ENCODE measurements at places on chromosomes 16 and 17.

DNA sequence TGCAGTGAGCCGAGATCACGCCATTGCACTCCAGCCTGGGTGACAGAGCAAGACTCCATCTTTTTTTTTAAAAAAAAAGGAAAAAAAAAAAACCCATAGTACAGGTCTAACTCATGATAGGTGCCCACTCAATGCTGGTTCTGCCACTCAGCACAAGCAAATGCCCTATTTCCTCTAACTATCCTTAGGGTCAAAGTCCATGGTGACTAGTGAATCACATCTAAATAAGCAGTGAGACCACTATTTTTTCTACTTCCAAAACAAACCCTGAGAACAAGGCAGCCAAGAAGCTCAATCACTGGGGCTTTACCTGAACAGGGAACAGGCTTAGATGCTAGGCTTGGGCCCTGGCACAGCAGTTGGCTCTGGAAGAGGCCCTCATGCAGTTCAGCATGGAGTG lies 3.4 kb downstream of the BLTP2 start:
- no peak for DNase-seq

GRCh38 chr16:4846503-4846900 lies 586 bp downstream of the GLYR1 start:
- DNase-seq: no peak

DNA sequence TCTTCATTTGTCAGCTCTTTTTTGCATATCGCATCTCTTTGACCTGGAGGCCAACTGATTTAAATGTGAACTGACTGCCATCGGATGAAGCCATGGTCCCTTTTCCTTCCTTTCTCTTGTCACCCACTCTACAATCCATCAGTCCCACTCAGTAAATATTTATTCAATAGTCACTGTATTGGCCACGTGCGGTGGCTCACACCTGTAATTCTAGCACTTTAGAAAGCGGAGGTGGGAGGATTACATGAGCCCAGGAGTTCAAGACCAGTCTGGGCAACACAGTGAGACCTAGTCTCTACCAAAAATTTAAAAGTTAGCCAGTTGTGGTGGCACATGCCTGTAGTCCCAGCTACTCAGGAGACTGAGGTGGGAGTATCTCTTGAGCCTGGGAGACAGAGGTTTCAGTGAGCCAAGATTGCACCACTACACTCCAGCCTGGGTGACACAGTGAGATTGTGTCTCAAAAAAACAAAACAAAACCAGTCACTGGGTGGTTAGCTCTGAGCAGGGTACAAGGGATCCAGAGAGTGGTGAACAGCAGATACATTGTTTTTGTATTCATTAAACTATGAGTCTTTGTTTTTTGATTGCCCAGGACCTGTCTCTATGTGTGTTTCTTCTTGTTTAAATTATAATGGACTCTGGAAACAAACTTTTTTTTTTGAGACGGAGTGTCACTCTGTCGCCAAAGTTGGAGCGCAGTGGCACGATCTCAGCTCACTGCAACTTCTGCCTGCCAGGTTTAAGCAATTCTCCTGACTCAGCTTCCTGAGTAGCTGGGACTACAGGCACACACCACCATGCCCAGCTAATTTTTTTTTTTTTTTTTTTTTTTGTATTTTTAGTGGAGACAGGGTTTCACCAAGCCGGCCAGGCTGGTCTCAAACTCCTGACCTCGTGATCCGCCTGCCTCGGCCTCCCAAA lies 6.9 kb downstream of the PHAF1 start:
- DNase-seq: no peak

DNA sequence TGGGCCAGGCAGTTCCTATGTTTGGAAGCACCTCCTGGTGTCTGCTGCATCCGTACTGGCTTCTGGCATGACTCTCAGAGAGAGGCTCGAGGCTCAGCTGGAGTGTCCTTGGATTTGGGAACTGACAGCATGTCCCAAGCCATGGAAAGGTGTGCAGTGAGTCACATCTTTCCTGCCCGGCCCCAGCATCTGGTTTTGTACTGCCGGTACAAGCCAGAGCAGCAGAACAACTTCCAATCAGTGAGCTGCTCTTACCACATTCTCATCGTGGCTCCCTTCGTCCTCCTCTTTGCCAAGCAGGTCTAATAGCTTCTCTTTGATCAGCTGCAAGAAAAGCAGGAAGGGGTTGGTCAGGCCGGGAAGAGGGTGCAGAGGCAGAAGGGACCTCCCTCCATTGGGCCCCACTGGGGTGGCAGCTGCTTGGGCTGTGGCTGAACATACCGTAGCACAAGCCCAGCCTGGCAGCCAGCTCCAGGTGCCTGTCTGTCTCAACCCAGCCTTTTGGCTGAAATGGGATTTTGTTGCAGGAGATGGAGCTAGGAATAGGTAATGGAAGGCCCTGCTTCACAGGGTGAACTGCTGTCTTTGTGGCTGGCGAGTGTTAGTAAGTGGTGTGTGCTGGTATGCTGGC lies 24.2 kb downstream of the SPACA3 start:
- DNase-seq: no peak

- DNase-seq: no peak
These were observed 96.7 kb downstream of the GNAO1 start for GRCh38 chr16:56288019-56288418.

GRCh38 chr16:14024283-14024682 lies 46.8 kb upstream of the MRTFB start:
- no peak for DNase-seq

DNA sequence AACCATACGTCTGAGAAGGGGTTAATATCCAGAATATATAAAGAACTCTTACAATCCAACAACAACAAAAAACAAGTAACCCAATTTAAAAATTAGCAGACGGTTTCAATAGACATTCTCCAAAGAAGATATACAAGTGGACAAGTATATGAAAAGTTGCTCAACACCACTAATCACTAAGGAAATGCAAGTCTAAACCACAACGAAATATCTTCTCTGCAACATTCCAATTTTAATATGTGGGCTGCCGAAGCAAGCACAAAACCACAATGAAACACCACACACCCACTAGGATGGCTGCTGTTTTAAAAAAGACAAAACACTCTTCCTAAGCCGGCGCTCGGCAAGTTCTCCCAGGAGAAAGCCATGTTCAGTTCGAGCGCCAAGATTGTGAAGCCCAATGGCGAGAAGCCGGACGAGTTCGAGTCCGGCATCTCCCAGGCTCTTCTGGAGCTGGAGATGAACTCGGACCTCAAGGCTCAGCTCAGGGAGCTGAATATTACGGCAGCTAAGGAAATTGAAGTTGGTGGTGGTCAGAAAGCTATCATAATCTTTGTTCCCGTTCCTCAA lies 5.9 kb upstream of the SLC13A2 start:
- DNase-seq: no peak

DNA sequence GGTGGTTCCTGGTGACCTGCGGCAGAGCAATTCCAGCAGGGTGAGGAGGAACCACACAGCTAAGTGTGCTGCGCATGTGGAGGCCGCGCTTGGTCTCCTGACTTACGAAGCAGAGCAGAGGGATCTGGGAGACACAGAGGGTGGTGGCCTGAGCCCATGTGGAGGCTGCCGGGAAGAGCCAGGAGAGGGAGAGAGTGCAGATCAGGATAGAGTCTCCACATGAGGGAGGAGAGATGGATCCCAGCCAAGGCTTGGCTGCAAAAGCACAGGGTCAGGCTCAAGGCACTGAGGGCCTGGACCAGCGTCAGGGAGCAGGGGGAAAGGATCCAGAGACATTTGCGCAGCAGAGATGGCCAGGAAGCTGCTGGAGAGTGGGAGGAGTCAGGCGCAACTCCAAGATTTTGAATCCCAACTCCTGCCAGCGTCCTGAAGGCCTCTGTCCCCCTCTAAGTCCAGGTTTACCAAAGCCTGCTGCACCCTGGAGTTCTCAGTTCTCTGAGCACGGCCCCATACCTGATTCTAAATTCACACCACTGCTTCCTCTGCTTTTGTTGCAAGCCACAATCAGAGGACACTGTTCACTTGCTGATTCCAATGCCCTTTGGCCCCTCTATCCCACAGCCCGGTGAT lies 11.3 kb upstream of the MLLT6 start:
- no peak for DNase-seq

DNA sequence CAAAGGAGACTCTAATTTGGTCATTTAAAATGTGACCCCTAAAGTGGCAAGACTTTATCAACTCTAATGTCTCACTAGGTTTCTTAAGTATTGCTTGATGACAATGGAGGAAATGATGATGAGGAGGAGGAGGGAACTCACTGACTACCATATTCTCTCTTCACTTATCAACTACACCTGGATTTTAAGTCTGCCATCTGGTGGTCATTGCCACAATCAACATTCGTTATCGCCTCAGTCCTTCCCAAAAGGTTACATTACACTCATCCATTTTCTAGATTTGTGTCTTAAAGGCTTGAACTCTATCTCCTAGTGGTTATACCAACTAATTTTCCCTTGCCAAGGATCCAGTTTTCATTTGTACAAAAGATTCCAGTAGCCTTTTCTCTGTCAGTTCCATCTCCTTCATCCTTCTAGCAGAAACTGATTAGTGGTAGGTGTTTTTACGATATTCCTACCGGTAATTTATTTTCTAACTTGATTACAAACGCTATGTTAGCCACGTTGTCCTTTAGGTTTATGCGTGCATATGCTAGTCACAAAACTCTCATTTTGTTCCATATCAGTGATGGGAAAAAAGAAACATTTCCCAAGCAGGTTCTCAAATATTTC lies 114.6 kb upstream of the NOG start:
- DNase-seq: no peak
